ENCODE measurements at places on chromosomes 6 and 20.

DNA sequence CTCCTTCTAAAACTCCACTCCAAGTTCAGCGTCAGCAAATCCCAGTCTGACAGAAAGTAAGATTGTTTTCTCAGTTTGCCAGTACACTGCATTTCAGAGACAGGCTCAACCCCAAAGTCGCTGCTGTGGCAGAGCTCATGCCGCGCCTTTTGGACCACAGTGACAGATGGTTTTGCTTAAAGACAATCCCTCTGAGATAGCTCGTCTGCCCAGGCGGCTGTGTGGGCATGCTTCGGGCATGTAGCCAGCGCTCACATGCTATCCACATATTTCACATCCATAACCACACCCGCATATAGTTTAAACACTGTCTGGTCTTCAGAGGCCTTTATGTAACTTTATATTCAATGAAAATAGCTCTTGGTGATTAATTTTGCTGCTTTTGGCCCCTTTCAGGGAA is 14.7 kb upstream of the PXDC1 start:
- peak; percentile 60 for DNase-seq

GRCh38 chr6:132820629-132821381 is 6.4 kb downstream of the RPS12 start:
- peak; percentile 45 for DNase-seq

GRCh38 chr6:129510950-129511349 is 199.0 kb downstream of the ARHGAP18 start:
- DNase-seq = no peak

- peak; percentile 38 for DNase-seq
These were observed 391.1 kb upstream of the HSF2 start for GRCh38 chr6:122008101-122008999.

GRCh38 chr20:61719691-61720347 is 345.9 kb downstream of the TAF4 start:
- DNase-seq = no peak

DNA sequence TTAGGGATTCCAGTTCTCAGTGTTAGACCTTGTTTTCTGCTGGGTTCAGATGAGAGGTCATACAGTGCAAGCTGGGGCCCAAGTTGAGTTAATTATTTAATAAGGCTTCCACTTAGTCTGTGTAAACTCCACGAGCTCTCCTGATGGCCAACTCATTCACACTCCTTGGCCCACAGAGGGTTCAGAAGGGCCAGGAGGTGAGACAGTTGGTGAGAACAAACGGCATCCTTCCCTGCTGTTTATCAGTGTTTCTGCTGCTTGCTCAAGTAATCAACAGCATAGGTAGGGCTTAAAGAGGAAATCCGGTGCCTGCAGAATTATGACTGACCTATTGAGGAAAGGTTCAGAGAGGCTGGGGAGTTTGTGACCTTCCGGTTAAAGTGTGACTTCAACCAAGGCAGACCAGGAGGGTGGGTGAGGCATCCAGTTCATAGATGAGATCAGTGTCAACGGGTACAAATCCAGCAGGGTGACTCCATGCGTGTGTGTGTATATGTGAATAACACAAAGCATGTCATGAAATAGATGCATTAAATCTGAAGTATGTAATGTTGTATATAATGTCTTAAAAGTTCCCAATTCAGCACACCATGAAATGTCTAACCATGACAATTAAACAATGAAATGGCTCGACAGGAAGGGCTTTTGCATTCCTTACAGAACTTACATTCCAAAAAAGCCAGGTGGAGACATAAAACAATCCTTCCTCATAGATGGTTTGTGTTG is 37.4 kb upstream of the BCAS1 start:
- no peak for DNase-seq

GRCh38 chr6:170473301-170473717 is 79.8 kb downstream of the PSMB1 start:
- no peak for DNase-seq

DNA sequence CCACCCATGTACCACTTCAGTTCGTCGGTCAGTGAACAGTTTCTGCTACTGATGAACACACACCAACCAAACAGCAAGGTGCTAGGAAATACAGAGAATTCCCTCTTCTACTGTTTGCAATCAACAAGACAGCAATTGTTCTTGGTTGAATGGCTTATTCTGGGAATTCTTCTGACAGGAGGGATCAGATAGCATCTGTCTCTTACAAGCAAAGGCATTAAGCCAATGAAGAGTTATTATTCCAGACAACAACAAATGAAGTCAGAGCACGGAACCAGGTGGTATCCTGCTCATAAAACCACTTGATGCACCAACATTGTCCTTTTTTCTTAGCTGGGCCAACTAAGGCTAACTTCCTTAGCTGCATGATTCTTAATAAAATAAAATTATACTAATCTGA is 37.8 kb downstream of the PTPRK start:
- no peak for DNase-seq
